ENCODE measurements at places on chromosomes 4 and X.

GRCh38 chr4:156085100-156085499, 131.4 kb upstream of the CTSO start:
- DNase-seq: no peak

DNA sequence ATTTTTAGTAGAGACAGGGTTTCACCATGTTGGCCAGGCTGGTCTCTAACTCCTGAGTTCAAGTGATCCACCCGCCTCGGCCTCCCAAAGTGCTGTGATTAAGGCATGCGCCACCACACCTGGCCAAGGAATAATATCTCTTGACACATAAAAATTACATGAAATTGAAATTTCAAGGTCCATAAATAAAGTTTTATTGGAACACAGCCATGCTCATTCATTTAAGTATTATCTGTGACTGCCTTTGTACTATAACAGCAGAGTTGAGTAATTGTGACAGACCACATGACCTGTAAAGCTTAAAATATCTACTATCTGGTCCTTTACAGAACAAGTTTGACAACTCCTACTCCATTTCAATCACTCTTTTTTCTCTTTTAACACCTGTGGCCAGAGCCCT, 17.8 kb upstream of the EGFL6 start:
- DNase-seq: no peak

DNA sequence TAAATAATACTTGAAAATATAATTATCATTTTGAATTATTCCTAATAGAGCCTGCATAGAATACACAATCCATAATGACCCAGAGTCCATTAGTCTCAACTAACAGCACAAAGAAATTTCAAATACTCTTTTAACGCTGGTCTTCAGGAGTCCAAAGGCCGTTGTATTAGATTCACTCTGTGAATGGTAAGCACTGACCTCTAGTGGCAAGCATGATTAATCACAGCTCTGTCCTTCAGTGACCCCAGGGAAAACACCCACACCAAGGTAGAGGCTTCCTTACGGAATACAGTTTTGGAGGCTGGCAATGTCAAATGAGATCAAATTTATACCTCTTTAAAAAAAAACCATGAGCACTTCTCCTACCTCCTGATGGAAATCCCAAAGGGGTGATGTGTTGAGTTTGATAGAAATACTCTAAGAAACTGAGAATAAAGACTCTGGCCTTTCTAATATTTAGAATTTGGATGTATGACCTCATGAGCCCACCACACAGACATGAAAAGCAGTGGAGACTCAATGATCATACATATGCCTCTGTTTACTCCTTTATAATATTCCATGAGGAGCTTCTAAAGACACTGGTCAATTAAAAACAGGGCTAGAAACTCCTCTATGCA, 147.2 kb upstream of the DKK2 start:
- DNase-seq: no peak

- no peak for DNase-seq
These were observed 11.4 kb downstream of the ARSD start for GRCh38 chrX:2917767-2918166.

- no peak for DNase-seq
These were observed 116.1 kb downstream of the EVC2 start for GRCh38 chr4:5592272-5592671.

DNA sequence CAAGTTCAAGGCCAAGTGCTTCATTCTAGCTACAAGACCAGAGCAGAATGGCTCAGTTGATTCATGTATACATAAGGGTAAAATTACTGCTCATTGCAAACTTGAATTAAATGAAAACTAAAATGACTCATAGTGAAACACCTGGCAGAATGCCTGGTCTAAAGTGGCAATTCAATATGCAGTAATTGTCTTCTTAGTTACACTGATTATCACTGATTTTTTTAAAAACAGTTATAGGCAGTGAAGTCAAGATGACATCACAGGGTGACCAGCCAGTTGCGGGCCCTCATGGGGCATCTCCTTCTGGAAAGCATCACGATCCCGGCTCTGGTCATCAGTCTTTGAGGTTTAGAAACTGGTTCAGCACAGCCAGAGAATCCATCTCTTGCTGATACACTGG, 154.2 kb downstream of the RAB28 start:
- DNase-seq: no peak

GRCh38 chr4:75880278-75880677, 22.0 kb downstream of the PPEF2 start:
- DNase-seq: no peak

DNA sequence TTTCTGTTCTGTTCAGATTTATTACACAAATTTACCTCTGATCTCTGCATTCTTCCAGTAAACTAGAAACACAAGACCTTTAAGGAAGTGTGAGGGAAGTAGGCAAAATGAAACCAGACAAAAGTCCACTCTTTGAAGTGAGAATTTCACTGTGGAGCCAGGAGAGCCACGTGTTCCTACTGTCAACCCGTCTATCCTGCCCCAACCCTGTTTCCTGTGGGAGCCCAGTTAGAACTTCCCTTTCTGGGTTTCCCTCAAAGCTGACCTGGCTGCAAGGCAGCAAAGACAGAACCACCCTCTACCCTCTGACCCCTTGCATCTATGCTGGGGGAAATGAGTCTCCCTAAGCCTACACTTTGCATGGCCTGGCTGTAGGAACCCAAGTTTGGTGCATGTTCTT, 40.0 kb downstream of the TMEM144 start:
- DNase-seq: no peak

DNA sequence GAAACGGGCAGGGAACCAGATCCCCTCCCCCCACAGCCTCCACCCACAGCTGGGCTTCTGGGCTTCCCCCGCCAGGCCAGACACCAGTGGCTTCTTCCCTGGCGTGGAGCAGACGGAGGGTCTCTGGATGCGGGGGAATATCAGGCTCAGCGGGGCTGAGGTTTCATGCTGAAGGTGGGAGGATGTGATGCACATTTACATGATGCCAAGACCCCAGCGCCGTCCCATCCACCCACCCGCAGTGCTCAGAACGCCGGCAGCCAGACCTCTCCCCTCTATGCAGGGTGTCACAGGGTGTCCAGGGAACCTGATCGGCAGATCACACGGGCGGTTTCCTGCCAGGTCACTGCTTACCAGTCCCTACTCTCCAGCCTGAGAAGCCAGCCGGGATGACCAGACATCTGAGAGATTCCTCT, 12.8 kb upstream of the TNIP2 start:
- DNase-seq: no peak

GRCh38 chr4:104429150-104429741, 65.4 kb downstream of the CXXC4 start:
- DNase-seq: no peak

DNA sequence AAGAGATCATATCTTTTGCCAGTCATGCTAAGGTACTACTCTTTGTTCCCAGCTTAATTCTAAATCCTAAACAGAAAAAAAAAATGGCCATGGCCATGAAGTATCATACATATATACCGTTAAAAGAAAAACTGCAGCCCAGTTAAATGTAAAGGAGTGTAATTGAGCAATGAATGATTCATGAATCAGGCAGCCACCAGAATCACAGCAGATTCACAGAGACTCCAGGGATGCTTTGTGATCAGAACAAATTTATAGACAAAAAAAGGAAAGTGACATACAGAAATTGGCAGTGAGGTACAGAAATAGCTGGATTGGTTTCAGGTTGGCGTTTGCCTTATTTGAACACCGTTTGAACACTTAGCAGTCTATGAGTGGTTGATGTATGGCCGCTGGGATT, 42.1 kb upstream of the PDGFC start:
- DNase-seq: no peak

DNA sequence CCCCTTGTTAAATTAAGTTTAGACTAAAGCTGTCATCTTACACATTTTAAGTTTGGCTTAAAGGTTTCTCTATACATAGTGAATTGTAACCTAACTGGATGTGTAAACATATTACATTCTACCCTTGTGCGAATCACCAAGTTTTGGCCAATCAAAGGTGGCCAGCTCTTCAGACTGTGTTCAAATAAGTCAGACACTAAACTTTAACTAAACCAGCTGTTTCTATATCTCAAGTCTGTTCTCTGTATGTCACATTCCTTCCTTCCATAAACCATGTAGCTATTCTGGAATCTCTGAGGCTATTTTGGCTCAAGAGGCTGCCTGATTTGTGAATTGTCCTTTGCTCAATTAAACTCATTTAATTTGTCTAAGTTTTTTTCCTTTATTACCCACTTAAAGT, 6.7 kb downstream of the SULT1B1 start:
- no peak for DNase-seq

GRCh38 chr4:74777531-74777930, 16.8 kb downstream of the BTC start:
- DNase-seq: no peak

DNA sequence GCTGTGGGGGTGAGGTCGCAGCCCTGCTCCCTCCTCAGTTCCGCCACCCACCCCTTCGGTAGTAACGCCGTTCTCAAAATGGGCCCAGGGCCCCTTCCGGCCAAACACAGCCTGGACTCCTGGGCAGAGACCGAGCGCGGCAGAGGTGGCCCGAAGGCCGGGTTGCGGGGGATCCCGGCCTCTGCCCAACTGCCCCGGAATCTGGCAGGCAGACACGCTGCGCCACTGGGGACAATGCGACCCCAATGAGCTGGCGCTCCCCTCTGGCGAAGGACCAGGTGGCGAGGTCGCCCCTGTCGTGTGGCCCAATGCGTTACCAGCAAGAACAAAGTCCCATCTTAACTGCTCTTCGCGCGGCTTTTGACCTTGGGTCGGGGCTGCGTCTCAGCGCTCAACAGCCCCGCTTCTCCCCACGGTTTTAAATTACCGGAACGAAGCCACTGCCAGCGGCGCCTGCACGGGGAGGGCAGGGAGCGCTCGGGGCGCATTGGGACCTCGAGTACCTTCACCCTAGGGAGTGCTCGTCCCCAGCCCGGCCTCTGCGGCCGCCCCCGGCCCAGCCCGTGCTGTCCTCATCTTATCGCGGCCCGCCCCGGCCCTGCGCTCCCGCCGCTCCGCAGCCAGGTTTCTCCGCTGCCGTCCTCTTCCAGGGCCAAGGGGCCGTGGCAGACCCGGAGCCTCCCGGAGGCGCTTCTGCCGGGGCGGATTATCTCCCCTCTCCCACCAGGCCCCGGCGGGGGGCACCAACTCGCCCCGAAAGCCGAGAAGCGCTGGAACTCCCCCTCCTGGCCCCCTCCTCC, 22.2 kb upstream of the HMX1 start:
- DNase-seq: no peak

DNA sequence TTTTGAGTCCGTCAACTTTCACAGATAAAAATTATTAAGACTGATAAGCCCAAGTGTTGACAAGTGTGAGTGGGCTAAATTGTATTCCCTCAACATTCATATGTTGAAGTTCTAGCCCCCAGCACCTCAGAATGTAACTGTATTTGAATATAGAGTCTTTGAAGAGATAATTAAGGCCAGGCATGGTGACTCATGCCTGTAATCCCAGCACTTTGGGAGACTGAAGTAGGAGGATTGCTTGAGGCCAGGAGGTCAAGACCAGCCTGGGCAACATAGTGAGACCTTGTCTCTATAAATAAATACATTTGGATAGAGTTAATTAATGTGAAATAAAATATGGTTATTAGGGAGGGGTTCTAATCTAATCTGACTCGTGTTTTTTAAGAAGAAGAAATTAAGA, 29.7 kb upstream of the SLC25A4 start:
- DNase-seq: no peak

DNA sequence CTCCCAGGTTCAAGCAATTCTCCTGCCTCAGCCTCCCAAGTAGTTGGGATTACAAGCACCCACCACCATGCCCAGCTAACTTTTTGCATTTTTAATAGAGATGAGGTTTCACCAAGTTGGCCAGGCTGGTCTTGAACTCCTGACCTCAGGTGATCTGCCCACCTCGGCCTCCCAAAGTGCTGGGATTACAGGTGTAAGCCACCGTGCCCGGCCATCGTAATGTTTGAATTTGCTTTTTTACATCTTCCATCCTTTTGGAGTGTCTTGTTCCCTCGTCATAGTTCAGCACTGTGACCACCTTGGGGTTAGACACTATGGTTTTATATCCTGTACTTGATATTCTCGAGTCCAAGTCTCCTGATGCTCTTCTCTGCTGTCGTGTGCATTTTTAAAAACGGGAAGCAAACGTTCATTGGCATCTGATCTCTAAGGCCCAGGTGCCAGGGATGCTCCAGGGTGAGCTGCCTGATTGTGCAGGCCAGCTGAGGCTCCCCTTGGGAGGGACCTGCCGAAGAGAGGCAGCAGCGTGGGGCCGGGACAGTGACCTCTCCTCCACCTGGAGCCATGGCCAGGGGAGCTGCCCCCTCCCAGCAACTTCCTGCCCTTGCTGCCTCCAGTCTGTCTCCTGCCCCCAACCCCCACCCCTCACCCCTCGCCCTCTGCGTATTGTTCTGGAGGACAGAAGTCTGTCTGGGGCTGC, 16.7 kb downstream of the DGKQ start:
- DNase-seq: no peak

DNA sequence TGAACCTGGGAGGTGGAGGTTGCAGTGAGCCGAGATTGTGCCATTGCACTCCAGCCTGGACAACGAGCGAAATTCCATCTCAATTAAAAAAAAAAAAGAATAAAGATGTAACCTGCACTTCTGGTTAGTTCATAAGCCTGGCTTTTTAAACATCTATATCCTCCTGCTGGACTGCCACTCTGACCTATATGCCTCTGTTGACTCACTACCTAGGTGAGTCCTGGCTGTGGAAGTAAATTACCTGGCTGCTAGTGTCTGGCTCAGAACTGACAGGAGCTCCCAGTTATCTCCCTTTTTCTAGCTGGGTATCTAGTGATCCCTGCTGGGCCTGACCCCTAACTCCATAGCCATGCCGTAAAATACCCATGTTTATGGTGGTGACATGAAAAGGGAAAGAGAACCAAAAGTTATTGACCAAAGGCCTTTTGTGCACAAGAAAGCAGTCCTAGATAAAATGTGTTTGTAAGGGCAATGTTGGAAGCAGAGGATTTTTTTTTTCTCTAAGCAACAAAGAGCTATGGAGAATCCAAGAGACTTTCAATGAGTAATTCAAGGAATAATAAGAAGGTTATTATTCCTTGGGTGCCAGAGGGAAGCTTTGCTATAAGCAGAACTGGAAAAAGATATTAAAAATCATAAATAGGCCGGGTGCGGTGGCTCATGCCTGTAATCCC, 10.4 kb upstream of the G3BP2 start:
- no peak for DNase-seq

GRCh38 chr4:40991908-40992307, 222.4 kb downstream of the APBB2 start:
- no peak for DNase-seq

DNA sequence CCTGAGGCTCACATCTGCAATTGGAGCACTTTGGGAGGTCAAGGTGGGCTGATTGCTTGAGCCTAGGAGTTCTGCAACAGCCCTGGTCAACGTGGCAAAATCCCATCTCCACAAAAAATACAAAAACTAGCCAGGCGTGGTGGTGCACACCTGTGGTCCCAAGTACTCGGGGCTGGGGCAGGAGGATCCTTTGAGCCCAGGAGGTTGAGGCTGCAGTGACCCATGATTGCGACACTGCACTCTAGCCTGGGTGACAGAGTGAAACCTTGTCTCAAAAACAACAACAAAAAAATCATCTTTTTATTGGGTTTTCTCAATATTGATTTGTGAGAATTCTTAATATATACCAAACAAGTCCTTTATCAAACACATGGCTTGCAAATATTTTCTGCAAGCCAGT, 64.9 kb downstream of the ANKRD17 start:
- no peak for DNase-seq

GRCh38 chrX:21490341-21490740, 116.1 kb downstream of the CNKSR2 start:
- DNase-seq: no peak

GRCh38 chrX:135944486-135944885, 29.3 kb downstream of the MMGT1 start:
- DNase-seq: no peak
